NT2/D1 (cell line): ENCODE measurements at places on chromosomes 16 and 17.

DNA sequence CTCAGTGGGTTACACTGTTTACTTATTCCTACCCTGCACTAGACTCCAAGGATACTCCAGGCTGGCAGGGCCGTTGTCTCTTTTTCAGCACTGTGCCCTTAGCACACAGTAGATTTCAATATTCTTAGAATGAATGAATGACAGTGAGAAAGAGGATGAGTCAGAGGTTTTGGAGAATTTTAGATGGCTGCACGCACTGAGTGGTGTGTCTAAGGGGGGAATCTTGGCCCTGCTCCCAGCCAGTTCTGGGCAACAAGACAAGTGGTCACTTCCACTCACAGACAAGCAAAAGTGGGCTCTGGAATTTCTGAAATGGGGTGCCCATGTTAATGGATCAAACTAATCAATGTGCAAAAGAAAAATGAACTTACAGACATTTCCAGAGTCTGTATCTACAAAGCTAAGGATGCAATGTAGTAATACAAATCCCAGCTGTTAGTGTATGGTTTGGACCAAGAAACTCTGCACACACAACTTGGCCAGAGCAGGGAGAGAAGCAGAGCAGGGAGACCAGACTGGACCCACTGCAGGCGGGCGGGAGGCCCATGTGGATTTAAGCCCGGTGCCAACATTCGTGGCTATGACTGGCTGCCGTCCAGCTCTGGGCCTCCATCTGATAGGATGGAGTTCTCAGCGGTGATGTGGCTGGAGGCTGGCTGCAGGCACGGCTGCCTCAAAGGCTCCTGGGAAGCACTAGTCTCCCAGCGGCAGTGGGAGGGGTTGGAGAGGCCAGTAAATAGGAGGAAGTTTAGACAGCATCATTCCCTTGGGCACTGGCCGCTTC lies 95.6 kb upstream of the CDYL2 start:
- DNase-seq = no peak

DNA sequence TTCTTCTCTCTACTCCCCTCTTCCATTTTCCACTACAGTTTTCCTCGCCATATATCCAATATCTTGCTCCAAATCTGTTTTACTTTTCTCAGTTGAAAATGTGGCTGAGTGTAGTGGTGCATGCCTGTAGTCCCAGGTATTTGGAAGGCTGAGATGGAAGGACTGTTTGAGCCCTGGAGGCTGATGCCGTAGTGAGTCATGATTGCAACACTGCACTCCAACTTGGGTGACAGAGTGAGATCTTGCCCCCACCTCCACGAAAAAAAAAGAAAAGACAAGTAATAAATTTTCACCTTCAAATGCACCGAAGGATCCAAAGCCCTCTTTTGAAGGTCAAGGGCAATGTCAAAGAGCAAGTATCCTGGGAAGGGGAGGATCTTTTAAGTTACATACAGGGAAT lies 592.3 kb downstream of the TMEM114 start:
- no peak for DNase-seq

DNA sequence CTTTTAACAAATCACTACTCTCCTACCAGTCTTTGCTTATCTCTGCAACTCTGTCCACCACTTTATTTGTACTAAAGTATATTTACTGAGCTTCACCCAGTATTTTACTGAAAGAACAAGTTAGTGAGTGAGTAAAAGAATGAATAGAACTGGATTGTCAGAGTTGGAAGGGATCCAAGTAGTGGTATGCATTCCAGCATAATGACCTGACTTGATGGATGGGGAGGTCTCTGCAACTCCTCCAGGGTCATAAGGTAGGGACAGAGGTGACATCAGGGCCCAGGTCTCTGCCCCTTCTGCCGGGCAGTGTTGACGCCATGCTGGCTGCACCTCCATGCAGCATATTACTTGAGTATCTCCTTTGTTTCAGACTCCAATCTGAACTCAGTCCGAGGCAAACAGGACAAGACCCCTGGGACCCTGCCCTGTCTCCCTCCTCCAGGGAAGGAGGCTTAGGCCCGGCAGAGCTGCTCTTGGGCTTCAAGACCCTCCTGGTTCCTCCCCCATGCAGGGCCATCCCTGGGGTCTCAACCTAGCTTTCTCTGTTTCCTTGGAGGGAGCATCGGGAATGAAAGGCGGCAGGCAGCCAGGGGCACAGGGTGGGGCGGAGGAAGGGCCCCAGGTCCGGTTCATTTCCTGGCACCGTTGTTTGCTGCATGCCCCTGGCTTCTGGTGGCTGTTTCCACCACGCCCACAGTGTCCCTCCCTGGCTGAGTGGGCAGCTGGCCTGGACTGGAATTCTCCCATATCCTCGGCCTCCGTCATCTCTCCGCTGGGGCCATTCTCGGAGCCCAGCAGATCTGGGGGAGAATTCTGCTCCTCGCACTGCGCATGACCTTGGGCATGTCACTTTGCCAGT lies 12.4 kb upstream of the ITGA3 start:
- no peak for DNase-seq

DNA sequence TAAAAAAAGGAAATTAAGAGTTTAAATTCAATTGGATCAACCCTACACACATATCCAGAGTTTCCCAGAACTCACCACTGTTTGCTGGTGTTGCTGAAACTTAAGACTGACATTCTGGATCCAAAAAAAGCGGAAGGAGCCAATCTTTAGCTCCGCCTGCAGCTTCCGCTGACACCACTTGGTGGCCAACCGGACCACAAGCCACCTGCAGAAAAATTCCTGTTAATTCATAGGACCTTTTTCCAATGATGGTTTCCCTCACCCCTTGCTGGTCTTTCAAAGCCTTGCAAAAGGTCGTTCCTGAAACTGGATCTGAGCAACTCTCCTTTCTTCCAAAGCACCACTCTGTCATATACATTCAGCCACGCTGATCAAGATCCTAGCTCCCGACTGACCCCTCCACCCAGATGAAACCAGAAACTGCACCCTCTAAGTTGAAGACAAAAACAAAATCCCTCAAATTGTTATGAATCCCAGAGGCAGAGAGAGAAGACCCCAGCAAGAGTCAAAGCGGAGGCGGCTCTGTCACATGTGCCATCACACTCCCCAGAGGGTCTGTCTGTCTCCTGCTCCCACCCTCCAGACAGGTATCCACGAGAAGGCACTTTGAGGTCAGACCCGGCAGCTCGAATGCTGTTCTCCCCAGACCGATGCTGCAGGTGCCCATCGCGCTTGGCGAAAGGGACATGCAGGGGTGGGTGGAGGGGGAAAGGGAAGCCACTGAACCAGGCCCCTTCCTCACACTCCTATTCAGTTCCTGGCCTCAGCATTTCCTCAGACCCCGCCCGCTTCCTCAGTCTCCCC lies 773 bp downstream of the BLTP2 start:
- no peak for DNase-seq

DNA sequence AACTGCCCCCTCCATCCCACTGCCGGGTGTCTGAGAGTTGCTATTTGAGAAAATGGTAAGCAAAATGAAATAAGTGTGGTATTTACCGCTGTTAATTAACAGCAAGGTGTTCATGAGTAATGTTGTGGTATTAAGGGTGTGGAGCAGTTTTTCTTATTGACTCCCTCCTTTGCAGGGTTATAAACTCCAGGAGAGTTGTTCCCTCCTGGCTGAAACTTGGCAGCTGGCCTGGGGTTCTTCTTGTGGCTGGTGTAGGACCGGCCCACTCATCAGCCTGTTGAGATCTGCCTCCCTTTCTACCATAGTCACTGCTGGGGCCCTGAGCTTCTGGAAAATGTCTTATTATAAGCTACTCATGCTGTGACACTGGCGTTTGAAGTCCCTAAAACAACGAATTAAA lies 128.6 kb downstream of the SOX9 start:
- no peak for DNase-seq

- no peak for DNase-seq
Observed at GRCh38 chr16:4002121-4002520, 114.1 kb downstream of the ADCY9 start.

- no peak for DNase-seq
Observed at GRCh38 chr17:9615486-9615885, 29.8 kb upstream of the USP43 start.
